Retinal pigment epithelial cell (primary cell): ENCODE measurements at places on chromosomes 5 and 9.

DNA sequence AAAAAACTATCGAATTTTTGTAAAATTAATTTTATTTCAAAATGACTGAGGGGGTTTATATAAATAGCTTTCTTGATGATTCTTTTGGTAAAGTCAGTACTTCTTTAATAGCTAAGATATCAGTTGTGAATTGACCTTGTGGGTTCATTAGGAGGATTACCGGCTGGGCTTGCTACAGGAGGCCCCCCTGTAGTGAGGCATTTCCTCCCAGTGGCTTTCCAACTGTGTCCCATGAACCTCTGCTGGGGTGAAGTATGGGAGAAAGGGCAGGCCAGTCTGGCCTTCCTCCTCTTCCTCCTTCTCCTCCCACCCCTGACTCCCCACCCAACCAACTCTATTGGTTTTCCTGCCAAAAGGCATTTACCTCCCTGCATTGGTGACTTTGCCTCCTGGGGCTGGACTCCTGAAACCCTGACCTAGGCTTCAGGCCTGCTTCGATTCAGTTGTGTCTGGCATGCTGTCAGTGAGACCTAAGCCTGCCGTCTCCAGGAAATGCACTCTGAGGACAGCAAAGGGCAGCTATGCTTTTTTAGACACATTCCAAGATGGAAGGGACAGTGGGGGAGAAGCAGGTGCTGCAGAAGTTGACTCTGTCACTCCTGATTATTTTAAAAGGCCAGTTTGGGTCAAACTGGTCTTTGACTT, 144.8 kb downstream of the HSPA4 start:
- DNase-seq: no peak

DNA sequence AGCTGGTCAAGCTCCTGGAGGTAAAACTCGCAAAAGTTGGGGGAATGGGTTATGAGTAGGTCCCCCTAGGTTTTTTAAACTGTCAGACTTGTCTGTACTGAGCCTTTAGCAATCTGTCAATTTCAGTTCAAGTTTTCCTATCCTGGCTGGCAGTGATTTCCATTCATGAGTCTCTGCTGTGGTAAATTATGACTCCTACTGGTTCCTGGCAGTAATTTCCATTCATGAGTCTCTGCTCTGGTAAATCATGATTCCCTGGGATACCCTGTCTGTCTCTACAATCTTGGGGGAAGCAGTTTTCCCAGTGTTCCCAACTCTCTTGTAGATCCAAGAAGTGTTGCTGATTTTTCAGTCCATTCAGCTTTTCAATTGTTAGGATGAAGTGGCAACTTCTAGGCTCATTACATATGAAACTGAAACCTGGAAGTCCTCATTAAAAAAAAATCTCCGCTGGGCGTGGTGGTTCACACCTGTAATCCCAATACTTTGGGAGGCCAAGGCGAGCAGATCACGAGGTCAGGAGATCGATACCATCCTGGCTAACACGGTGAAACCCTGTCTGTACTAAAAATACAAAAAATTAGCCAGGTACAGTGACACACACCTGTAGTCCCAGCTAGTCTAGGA, 91.3 kb upstream of the GPBP1 start:
- peak; percentile 2 for DNase-seq

- no peak for DNase-seq
Observed at GRCh38 chr9:110880189-110880588, 158.1 kb downstream of the LPAR1 start.

DNA sequence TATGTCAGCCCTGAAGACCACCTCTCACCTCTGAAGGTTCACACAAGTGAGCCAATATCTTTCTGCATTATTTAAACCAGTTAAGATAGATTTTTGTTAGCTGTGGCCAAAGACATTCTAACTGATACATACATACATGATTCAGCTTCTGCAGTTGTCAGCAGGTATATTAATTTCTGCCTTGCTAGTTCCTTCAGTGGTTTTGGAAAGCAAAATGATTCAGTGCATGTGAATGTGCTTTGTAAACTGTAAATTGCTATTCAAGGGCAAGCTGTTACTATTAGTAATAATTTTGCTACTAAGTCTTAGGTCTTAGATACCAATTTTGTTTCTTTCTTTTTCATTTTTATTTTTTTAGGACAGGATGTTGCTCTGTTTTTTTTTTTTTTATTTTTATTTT, 89.2 kb upstream of the ERBIN start:
- no peak for DNase-seq

GRCh38 chr5:177449140-177450061, 2.8 kb downstream of the PRR7 start:
- no peak for DNase-seq

DNA sequence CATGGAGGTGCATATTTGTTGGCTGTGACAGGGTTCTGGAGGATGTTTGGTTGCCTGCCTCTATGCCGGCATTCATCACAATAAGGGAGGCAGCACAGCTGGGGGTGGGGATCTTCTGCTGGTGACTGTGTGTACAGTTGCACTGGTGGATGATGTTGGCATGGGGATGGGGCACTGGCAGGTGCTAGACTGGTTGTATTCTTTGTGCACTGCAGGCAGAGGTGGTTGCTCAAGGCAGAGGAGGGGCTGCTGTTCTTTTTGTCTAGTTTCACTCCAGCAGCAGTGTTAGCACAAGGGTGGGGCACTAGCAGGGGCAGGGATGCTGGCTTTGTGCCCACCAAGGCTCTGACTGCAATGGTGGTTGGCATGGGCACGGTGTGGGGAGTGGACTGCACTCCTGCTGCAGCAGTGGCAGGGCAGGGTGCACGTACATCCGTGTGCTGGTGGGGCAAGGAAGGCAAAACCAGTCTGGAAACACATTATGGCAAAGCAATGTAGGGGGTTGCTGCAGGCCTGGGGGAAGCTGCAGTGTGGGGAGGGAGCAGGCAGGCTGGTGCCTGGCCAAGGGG, 69.3 kb downstream of the ISOC1 start:
- DNase-seq: no peak

GRCh38 chr5:252546-252945, 18.9 kb upstream of the PDCD6 start:
- DNase-seq: no peak

GRCh38 chr5:138263581-138263980, 10.8 kb downstream of the GFRA3 start:
- DNase-seq: no peak

- no peak for DNase-seq
Observed at GRCh38 chr5:133129289-133129688, 77.5 kb downstream of the HSPA4 start.

DNA sequence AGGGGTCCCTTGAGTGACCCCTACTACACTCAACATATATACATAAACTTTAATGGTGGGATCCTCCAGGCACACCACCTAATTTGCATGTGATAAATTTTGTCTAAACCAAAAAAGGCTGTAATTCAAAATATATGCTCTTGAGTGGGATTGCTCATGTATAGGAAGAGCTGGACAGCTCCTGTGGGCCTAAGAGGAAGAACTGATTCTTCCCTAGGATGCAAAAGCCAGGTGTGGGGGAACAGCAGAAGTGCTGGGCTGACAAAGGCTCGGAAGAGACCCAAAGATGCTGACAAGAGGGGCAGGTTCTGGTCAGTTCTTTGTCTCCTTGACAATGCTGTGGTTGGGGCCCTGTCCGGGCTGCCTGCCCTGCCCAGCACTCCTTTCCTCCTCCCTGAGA, 43.9 kb downstream of the PCDH1 start:
- DNase-seq: no peak

GRCh38 chr5:68147659-68148058, 67.9 kb upstream of the PIK3R1 start:
- DNase-seq: no peak

DNA sequence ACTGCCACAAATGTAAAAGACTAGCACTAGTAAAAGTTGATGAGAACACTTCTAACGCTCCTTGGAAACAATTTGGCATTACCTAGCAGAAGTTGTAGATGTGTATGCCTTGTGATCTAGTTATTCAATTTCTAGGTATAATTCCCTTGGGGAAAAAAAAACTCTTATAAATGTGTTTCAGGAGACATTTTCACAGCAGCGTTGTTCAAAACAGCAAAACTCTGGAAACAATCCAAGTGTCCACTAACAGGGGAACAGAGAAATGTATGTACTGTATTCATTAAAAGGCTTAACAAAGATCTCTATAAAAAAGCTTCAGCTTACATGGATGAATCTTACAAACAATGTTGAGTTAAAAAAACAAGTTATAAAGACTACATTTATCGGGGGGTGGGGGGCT, 30.4 kb downstream of the NR3C1 start:
- no peak for DNase-seq

- no peak for DNase-seq
Observed at GRCh38 chr5:14417276-14417730, 164.3 kb upstream of the OTULINL start.

DNA sequence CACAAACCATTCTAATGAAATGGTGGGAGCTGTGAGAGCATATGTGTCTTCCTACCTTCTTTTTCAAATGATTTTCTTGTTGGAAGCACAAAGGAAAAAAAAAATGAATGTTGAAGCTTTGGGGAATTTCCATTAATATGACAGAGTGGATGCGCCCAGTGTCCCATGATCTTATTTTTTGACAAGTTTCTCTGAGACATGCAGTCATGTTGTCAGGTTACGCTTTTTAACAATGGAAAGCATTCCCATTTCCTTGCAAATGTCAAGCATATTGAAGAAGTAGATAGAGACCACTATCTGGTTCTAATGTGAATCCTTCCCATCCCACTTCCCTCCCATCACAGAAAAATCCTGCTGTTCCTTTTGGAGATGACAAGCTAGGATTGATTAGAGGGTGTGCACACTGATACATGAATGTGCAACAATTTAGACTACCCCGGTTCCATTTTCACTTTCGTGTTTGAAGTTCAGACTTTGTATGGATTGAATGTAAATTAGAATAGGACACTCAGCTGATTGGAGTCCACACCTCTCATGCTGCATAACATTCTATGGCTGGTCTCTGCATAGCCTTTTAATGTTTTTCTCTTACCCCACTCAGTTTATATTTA, 919.4 kb downstream of the TLE4 start:
- DNase-seq: no peak

DNA sequence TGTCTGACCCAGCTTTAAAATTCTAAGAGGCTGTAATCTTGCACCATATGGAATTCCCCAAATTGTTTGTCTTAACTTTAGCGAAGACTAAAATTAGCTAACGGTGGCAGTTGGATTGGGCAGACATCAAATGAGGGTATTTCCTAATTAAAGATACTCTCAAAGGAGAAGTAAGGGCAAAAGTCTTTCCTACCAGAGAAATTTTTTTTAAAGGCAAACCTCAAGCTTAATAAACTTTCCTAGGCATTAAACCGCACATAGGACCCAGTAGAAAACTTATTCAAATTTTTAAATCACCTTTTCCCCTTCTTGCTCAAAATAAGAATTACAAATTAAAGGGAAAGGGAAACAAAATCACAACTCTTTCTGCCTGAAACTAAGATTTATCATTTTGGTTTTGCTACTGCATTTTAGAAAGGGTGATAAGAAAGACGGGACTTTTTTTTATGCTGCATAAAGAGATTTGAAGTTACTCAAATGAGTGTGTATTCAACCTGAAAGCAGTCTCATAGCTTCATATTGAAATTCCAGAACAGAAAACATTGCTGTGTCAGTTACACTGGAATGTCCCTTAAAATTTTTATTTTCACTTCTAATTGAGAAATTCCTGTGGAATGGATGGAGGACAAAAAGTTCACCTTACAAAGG, 189.1 kb upstream of the PTGER4 start:
- DNase-seq: peak; percentile 34

DNA sequence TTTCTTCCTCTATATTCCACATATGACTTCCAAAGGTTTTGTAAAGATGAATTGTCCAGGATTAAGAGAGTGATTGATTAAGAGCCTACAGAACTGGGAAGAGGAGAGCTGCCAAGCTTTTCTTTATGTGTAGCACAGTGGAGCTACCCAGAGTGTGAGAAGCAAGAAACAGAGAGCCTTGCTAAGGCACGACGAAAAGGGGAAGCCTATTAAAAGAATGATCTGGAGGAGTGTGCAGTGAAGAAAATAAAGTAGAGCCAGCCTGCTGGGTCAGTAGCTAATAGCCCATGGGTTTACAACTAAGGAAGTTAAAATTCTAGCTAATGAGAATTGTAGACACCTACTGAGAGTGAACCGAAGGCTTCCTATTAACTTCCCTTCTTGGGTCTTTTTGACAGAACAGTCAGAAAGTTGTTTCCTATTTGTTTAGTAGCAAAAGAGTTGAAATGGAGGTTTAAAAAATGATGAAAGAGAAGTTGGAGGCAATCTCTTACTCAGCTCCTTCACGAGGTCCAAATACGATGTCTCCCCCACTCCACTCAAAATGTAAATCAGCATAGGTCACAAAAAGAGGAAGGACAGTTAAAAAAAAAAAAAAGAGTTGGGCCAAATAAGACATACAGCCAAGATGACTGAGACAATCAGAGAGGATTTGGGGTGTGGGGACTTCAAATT, 957 bp upstream of the PRR16 start:
- DNase-seq: no peak

DNA sequence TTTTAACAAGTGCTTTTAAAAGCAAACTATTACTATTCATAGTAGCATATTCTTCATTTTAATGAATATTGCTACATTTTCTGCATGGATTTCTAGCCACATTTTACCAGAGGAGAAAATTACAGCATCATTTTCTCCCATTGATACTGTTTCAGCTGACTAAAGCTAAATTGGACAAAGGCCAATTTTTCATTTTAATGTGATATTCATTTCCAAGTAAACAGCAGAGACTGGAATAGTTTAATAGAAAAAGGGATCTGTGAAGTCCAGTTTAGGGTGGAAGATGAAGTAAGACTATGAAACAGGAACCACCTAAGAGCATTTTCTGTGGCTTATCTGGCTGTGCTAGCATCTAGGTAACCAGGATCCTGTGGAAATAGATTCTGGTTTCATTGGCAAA, 128.1 kb downstream of the GIN1 start:
- no peak for DNase-seq

DNA sequence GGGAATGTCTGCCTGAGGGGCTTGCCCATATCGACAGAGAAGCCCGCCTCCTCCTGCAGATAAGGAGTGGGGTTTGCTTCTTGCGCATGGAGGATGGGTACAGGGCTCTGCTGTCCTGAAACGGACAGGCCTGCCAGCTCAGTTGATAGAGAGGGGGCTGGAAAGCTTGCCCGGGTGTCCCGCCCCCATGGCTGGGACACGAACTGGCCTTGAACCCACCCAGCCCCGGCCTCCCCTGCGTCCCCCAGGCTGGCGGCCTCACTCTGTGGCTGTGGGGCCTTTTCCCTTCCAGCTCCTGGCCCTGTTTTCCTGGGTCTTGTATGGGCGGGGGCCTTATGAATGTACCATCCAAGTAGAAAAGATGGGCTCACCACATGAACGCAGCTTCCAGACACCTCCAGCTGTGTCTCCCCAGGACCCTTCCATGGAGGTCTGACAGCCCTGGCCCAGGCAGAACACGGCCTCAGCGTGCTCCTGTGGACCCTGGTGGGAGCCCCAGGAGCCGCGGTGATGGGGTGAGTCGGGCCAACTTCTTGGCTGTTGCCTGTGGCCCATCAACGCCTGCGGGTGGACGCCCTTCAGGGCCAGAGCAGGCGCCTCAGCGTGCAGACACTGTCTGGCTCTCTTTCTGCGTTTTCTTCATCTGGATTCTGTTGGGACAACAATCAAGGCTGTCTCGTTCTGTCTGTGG, 15.9 kb upstream of the SLC2A6 start:
- no peak for DNase-seq

- no peak for DNase-seq
Observed at GRCh38 chr9:7051711-7052110, 293.9 kb downstream of the KDM4C start.
